ENCODE measurements at places on chromosomes 3 and 15.

DNA sequence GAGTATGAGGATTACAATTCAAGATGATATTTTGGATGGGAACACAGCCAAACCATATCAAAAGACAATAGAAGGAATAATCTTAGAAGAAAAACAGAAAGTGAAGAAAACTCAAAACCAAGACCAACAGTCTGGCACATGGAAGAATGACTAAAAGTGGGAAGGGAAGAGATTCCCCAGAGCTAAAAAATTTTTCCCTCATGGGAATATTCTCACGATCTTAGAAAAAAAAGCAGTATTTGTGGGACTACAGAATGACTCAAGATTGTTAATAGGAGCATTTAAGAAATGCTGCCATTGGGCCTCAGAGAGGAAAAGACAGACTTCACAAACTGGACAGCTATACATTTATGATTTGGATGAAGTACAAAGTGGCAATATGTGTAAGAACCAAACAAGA lies 18.3 kb downstream of the OSTN start:
- DNase-seq: no peak

- DNase-seq: no peak
These were observed 187.3 kb downstream of the RBMS3 start for GRCh38 chr3:29468187-29468586.

- DNase-seq: no peak
These were observed 17.7 kb downstream of the ACVR2B start for GRCh38 chr3:38471260-38471857.

GRCh38 chr3:184586851-184587250 lies 25.3 kb downstream of the EPHB3 start:
- DNase-seq: no peak

GRCh38 chr3:147312786-147313280 lies 93.5 kb downstream of the ZIC4 start:
- no peak for DNase-seq

DNA sequence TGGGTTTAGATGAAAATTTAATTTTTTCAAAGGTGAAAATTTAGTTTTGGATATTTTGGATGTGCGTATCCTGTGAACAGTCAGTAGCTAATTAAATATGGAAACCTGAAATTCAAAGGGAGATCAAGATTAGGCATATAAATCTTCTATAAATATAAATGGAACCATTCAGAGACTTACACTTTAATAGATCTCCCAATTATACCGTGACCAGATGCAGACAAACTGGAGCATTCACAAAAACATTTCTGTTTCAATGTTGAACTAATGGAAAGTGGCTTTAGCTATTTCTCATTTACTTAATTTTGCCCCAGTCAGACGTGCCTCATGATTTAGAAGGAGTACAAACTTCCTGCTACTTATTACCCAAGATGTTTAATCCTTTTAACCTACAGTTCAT lies 29.1 kb upstream of the POU1F1 start:
- DNase-seq: no peak

Data from ovary (tissue), 10 donors.